Progenitor cell of endocrine pancreas (in vitro differentiated cells): ENCODE measurements at places on chromosomes 2 and 18.

- DNase-seq: peak; percentile 8
These were observed 200.5 kb upstream of the HDAC4 start for GRCh38 chr2:239601201-239601851.

- no peak for DNase-seq
These were observed 434.5 kb upstream of the KLHL29 start for GRCh38 chr2:22950431-22950830.

DNA sequence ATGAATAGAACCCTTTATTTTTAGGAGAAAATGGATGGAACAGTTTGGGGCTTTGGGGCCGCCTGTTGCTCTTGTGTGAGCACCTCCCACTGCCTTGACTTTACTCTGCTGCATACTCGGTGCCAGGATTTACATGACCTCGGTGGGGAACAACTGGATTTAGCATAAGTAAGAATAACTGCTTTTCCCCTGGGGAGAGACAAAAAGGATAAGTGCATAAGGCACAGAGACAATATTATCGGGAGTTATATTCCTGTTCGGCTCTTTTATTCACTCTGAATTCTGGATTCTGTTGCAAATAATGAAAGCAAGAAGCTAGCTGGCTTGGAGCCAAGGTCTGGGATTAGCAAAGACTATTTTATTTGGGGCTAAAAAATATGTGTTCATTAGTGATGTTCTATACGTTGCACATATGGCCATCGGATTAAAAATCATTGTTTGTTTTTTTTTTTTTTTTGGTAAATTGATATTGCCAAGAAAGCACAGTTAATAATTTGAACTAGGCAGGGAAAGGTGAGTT lies 69.8 kb downstream of the CYBRD1 start:
- DNase-seq: no peak

DNA sequence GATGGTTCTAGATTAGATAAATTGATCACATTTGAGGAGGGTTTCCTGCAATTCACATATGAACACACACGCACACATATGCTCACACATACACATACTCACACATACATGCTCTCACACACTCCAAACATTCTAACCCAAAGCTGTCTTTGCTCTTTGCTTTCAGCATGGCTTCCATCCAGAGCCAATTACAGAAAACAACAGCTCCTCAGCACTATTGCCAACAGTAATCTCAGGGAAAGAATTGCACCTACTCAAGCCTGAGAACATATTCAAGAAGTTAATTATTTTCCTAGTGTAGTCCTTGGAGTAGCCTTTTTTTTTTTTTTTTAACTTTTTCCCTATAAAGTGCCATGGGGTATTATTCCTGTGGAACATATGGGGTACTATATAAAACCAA lies 246.9 kb upstream of the PARD3B start:
- no peak for DNase-seq

- DNase-seq: no peak
These were observed 1118.8 kb upstream of the ZEB2 start for GRCh38 chr2:145638675-145639074.

DNA sequence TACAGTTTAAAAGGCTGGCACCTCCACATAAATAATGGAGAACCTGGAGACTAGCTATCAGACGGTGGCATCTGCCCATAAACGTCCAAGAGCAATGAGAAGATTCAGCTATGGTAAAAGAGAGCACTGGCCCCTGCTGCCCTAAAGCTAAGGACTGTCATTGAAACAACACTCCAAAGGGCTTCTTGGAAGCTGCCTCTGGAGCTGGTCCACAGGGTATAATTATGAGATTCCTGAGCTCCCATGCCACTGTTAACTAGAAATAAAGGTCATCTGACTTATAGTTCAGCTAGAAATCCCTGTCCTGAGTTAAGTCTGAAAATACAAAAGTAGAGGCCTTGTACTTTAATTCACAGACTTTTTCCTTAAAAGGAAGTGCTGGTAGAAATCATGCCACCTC lies 39.9 kb upstream of the RBMS1 start:
- DNase-seq: no peak

GRCh38 chr2:5803547-5803946 lies 111.4 kb downstream of the SOX11 start:
- DNase-seq: no peak

GRCh38 chr2:114203679-114204078 lies 238.8 kb upstream of the DPP10 start:
- DNase-seq: no peak

DNA sequence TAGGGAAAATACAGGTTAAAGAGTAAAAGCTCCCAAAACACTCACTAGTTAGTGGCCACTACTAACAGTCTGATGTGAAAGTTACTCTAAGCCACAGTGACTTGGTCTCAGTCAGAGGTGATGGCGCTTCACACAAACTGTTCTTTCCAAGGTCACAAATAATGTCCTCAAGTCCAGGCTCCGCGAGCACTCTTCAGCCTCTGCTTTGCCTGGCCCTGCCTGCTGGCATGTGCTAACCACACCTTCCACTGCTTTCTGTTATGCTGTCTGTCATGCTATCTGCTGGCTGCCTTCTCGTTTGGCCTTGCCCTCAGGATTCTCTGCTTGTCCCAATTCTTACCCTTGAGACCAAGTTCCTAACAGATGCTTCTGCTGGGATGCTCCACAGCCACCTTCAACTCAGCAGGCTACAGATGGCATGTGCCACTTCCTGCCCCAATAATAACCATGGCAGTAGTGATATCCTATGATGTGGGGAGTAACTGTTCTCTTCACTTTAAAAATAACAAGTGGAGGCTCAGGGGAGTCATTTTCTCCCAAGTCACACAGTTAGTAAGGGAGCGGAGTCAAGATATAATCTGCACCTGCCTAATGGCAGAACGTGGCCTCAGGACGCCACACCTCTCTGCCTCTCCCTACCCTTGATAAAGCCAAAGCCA lies 75.7 kb downstream of the ZAP70 start:
- DNase-seq: no peak

DNA sequence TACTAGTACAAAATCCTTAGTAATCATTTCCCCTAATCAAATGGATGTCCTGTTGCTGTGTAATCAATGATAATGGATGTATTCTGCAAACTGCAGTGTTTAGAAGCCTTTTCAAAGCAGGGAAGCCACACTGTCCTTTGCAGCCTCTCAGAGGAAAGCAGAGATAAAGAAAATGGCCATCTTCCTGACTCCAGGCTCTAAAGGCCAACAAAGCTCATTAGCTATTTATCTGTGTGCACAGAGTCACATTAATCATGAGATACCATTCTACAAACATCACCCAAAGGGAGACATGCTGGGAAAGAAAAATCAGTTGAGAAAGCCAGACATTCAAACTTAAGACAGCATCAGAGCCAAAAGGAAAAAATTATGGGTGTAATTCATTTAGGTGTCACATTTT lies 165.0 kb downstream of the RAD51AP2 start:
- DNase-seq: no peak

GRCh38 chr18:61851940-61852451 lies 40.8 kb downstream of the RNF152 start:
- no peak for DNase-seq

DNA sequence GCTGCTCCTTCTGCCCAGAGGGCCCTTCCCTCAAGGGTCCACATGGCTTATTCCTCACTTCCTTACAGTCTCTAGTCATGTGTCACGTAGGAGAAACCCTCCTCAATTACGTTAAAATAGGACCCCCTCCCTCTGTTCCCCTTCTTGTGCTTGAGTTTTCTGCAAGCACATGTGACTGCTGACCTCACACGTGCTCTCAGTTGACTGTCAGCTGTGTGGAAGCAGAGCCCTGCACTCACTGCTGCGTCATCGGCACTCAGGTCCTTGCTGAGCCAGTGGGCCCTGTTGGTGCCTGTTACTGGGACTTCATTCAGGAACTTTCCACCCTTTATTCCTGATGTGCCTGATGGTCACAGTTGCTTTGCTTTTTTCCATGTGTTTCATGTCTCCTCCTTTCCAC lies 11.1 kb downstream of the ATG16L1 start:
- no peak for DNase-seq

DNA sequence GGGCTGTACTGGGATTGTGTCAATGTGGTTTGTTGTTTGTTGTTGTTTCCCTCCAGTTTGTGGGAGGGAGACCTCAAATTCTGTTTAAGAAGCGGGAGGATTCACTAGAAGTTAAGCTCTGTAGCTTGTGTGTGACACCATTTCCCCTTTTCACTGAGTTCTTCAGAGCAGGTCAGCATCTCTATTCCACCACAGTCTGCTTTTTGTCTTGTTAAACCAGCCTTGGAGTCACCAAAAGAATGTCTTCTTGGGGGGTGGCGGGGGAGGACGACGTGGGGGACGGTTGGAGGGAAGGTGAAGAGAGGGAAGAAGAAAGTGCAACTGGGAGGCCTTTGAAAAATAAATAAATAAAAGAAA lies 2.3 kb upstream of the BCL11A start:
- no peak for DNase-seq

- DNase-seq: no peak
These were observed 91.1 kb downstream of the TTC32 start for GRCh38 chr2:19810637-19811036.

GRCh38 chr2:22867973-22868372 lies 517.0 kb upstream of the KLHL29 start:
- DNase-seq: no peak

DNA sequence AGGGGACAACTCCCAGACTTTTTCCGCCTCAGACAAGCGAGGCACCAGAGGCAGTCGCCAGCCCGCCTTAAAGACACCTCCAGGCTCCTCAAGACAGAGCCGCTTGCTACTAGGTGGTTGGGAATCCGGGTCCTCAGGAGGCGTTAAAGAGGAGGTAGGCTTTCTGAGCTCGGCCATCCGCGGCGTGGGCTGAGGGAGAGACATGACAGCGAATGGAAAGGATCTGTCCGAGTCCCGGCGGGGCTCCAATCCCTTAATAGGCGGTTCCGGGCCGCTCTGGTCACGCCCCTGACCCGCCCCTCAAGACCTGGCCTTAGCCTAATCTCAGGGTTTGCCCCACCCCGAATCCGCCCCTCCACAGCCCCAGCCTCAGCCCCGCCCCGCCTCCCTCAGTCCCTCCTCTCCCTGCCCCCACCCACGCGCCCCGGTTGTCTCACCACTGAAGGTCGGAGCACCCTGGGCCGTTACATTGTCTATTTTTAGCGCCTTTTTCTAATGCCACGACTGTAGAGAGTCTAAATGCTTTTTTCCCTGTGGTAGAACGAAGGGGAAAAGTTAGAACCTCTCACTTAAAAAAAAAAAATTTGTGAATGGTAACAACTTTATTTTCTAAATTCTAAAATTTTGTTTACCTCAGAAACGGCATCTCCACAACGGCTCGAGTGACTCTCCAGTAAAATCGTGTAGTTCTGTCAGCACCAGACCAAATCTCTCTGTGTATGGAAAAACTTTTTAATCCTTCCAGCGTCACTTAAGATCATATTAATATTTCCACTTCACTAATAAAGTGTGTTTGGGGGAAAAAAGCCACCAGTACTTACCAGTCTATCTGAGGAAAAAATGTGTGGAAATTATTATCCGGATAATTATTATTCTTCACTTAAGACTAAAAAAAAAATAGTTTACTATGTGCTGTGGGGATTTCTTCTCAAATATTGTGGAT lies at the start of gene RAD51AP2:
RAD51AP2 (minus strand) TSS at position 229 of the 943 bp plus-strand sequence; CDS start at position 204, 25 bp downstream.
- DNase-seq: peak; percentile 67

GRCh38 chr18:48828691-48829442 lies 121.9 kb downstream of the SMAD7 start:
- DNase-seq: no peak

DNA sequence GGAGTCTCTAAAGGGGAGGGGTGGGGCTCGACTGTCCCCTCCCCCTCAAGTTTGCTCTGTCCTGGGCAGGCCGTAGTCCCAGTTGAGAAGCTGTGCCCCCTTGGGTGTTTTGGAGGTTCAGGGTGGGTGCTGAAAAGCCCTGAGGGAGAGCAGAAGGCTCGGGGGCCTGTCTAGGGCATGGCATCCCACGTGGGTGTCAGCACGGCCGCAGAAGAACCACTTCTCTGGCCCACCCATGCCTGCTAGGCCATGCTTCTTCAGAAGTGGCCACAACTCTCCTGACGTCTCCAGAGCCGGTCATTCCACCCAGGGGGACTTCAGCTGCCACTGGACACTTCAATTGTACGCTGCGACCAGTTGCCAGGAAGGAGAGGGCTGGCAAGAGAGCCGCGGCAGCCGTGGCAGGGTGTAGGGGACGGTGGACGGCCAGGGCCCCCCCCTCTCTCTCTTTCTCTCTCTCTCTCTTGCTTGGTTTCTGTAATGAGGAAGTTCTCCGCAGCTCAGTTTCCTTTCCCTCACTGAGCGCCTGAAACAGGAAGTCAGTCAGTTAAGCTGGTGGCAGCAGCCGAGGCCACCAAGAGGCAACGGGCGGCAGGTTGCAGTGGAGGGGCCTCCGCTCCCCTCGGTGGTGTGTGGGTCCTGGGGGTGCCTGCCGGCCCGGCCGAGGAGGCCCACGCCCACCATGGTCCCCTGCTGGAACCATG lies at the start of gene INPP5D:
INPP5D (plus strand) TSS at position 546 of the 704 bp plus-strand sequence; CDS start at position 683, 137 bp downstream.
- DNase-seq: no peak

DNA sequence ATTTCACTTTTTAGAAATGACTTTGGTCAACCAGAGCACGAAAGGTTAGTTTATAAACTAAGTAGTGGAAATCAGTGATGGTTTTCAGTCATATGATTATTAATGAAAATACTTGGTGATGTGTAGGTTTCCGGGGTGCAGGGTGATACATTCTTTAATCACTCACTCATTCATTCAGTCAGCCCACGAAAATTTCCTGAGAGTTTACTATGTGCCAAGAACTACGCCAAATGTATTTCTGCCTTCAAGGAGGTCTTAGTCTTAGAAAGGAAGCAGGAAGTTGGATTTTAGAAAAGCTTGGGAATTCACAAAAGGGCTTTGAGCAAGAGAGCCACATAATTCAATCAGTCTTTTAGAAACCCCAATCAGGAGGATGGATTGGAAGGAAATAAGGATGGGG lies 543.6 kb downstream of the PLCL1 start:
- DNase-seq: no peak

DNA sequence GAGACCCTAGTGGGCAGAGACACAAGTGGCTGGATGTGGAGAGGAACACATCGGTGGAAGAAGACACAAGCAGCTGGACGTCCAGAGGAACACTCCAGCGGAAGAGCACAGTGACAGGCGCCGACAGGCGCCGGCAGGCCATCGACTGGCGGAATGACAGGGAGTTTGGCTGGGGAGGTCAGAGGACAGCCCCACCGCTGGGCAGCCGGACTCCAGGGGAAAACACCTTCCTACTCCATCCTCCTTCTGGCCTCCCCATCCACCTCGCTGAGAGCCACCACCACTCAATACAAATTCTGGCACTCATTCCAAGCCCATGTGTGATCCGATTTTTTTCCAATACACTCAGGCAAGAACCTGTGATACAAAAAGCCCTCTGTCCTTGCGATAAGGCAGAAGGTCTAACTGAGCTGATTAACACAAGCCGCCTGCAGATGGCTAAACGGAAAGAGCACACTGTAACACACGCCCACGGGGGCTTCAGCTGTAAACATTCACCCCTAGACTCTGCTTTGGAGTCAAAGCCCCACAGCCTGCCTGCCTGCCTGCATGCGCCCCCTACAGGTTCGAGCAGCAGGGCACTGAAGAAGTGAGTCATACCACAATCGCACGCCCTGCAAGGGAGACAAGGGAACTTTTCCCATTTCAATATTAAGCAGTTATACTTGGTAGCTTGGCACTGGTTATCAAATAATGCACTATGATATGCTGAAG lies 50.2 kb upstream of the LRP1B start:
- peak; percentile 16 for DNase-seq
